ENCODE measurements at places on chromosomes 3 and 15. TPM values are rescaled to one million over a fixed set of nuclear protein-coding genes. Genes with fewer than 3 reads are reported as not detected.

HYAL1 gene
- total RNA-seq: 2.7 TPM

TTC21A gene
- 0.64 TPM for total RNA-seq

STRA6 gene
- not detected for total RNA-seq

TPRG1 gene
- 0.93 TPM for total RNA-seq

RTP3 gene
- total RNA-seq: not detected

RAB5A gene
- 48.2 TPM for total RNA-seq

PTPRG gene
- total RNA-seq: 98.6 TPM

CEP97 gene
- 3.3 TPM for total RNA-seq

LINGO1 gene
- total RNA-seq: 0.15 TPM

SCAANT1 gene
- not detected for total RNA-seq

GOLGA8K gene
- total RNA-seq: not detected

Measured in cardiac ventricle fibroblast (primary cell).